Dermis microvascular lymphatic vessel endothelial cell (primary cell): ENCODE measurements at places on chromosomes 11 and 22. TPM values are rescaled to one million over a fixed set of nuclear protein-coding genes. Genes with fewer than 3 reads are reported as not detected.

DNA sequence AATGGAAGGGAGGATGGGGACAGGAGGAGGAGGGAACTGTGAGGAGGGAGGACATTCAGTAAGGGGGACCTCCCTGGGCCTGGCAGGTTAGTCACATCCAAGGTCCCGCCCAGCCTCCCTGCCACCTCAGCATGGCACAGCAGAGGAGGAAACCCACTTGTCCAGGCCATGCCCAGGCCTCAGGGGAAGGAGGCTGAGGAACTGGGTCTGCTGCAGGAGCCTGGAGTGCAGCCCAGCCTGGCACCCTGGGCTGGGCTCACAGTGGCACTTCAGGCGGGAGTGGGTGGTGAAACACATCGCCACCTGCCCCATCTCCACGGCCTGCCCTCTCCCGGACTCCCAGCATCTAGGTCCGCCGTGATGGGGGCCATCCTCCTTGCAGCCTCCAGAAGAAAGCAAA is 17.2 kb upstream of the KLHL35 start:
- no peak for DNase-seq

- no peak for DNase-seq
Observed at GRCh38 chr11:121968638-121969037, 147.4 kb downstream of the BLID start.

- no peak for DNase-seq
Observed at GRCh38 chr11:3944198-3944597, 88.7 kb downstream of the STIM1 start.

GRCh38 chr22:35872451-35872850 is 154.8 kb downstream of the APOL5 start:
- no peak for DNase-seq

- no peak for DNase-seq
Observed at GRCh38 chr11:32905028-32905667, 12.5 kb downstream of the QSER1 start.

GRCh38 chr11:76313913-76314740 is 66.8 kb downstream of the THAP12 start:
- DNase-seq: no peak

GRCh38 chr11:118295815-118296454 is 8.6 kb upstream of the CD3E start:
- peak; percentile 60 for DNase-seq

DNA sequence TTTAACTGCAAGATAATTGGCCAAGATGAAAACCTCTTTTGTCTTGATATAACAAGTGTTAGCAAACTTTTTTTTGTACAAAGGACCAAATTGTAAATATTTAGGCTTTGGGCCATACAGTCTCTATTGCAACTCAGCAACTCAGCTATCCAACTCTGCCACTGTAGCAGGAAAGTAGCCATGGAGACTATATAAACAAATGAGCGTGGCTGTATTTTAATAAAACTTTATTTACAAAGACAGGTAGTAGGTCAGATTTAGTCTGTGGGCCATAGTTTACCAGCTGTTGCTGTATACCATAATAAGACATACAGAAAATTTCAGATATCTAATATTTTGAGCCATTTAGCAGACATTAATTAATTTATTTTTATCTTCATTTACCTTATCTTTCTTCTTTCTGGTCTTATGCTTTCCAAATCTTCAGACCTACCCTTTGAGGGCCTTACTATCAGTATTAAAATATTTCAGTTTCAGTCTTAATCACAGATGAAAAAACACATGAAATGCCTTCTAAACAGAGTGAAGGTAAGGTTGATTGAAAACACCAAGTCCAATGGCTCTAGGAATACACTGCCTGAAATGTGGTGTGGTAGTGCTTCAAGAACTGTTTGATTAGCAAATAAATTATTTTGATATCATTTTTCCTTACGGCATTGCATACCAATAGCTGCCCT is 256.9 kb upstream of the CTSC start:
- no peak for DNase-seq

GRCh38 chr11:50155508-50155907 is 122.8 kb downstream of the OR4C45 start:
- DNase-seq: no peak

DNA sequence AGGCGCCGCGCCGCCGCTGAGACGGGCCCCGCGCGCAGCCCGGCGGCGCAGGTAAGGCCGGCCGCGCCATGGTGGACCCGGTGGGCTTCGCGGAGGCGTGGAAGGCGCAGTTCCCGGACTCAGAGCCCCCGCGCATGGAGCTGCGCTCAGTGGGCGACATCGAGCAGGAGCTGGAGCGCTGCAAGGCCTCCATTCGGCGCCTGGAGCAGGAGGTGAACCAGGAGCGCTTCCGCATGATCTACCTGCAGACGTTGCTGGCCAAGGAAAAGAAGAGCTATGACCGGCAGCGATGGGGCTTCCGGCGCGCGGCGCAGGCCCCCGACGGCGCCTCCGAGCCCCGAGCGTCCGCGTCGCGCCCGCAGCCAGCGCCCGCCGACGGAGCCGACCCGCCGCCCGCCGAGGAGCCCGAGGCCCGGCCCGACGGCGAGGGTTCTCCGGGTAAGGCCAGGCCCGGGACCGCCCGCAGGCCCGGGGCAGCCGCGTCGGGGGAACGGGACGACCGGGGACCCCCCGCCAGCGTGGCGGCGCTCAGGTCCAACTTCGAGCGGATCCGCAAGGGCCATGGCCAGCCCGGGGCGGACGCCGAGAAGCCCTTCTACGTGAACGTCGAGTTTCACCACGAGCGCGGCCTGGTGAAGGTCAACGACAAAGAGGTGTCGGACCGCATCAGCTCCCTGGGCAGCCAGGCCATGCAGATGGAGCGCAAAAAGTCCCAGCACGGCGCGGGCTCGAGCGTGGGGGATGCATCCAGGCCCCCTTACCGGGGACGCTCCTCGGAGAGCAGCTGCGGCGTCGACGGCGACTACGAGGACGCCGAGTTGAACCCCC is 798 bp downstream of the BCR start:
- no peak for DNase-seq

DNA sequence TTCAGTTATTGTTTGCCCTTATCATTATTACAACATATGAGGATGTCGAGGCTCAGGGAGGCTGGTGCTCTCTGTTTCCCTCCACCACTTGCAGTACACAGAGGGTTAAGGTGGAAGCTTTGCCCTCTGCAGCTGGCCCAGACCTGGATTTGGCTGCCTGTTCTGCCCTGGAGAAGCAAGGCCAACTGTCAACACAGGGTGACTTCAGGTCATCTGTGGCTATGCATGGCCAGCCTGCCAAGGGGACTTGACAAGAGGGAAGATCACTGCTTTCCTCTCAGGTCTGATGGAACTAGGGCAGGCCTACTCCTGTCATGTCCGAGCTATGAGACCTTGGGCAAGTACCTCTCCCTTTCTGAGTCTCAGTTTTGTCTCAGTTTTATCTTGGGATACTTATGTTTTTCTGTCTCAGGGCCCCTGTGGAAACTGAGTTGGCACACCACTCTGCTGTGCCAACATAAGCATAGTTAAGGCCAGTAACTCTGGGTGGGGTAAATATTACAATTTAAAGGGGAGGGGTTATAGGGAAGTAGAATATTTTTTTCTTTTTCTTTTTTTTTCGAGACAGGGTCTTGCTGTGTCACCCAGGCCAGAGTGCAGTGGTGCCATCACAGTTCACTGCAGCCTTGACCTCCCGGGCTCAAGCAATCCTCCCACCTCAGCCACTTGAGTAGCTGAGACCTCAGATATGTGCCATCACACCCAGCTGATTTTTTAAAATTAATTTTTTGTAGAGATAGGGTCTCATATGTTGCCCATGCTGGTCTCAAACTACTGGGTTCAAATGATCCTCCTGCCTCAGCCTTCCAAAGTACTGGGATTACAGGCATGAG is 2.4 kb upstream of the THRSP start:
- DNase-seq: no peak

- no peak for DNase-seq
Observed at GRCh38 chr22:39665229-39665628, 94.7 kb downstream of the CACNA1I start.

GRCh38 chr11:33412241-33412640 is 155.1 kb downstream of the HIPK3 start:
- DNase-seq: no peak

DNA sequence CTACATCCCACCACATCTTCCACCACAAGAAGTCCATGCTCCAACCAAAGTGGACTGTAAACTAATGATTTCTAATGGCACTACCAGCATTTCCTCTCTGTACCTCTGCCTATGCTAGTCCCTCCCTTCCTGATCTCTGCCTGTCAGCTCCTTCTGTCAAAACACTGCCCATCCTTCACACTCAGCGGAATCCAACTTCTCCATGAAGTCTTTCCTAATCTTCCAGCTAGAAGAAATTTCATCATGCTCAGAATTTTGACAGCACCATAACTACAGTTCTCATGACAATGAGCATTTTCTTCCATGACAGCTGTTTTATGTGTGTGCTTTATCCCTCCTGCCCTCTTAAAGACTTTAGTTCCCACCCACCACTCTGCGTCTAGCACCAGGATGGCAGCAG is 111.4 kb downstream of the SERGEF start:
- DNase-seq: no peak

DNA sequence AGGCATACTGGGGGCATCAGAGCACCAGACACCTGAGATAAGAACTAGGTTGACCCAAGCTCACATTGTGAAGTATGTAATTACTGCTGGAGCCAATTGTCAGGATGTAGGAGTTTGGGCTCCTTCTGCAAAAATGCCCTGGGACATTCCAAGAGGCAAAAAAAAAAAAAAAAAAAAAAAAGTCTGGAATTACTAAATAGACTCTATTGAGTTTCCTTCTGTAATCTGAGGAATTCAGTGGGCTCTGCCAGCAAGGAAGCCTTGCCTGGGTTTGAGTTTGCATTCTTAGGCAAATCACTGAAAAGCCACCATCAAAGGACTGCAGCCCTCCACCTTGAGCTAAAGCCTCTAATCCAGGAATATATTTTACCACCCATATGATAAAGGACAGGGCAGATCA is 8.0 kb upstream of the CAVIN3 start:
- DNase-seq: no peak

Gene RRM1
- total RNA-seq: 51.3 and 99.6 TPM in 2 replicates

Gene ZBED4
- total RNA-seq: 11.0 and 16.4 TPM in 2 replicates

Gene ANO1
- not detected in 2 replicates for total RNA-seq

Gene BRD1
- 16.8 and 24.5 TPM in 2 replicates for total RNA-seq

Gene PLAAT4
- 2.3 and 7.0 TPM in 2 replicates for total RNA-seq

Gene APOA1
- total RNA-seq: not detected in 2 replicates

Gene MYO7A
- 8.3 and 15.4 TPM in 2 replicates for total RNA-seq
